DMS53 (cell line): ENCODE measurements at places on chromosomes 16 and 17.
A peak's percentile ranks its signal among the peaks of the same experiment; 100 is the strongest.

GRCh38 chr17:4177806-4178205 lies 34.8 kb downstream of the CYB5D2 start:
- DNase-seq: no peak

- DNase-seq: no peak
These were observed 1.6 kb downstream of the CA7 start for GRCh38 chr16:66845791-66846221.

DNA sequence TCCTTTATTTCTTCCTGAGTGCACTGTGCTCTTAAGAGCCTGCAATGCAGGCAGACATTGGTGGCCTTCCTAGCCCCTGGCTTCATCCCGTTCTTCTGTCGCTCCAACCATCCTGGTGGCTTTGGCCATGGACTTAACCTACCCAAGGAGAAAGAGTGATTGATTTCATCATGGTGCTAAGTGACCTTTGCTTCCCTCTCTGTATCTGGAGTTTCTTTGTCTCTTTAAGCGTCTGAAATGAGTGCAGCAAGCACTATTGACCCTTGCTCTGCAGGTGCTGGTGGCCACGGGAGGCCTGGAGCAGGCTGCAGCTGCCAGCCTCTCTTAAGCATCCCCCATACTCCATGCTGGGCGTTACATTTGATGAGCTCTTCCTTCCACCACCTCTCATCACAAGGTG lies 60.5 kb downstream of the RAP1GAP2 start:
- peak; percentile 68 for DNase-seq

GRCh38 chr16:69906838-69907401 lies 44.2 kb upstream of the CLEC18A start:
- DNase-seq: no peak

GRCh38 chr16:30473231-30474073 lies 910 bp downstream of the ITGAL start:
- no peak for DNase-seq

GRCh38 chr16:1553946-1554825 lies 20.7 kb downstream of the TMEM204 start:
- no peak for DNase-seq

GRCh38 chr16:81318711-81319110 lies 3.9 kb downstream of the GAN start:
- DNase-seq: no peak

GRCh38 chr17:1650731-1651558 lies 1.3 kb upstream of the RILP start:
- peak; percentile 20 for DNase-seq

GRCh38 chr16:1789643-1790045 lies 3.9 kb downstream of the IGFALS start:
- no peak for DNase-seq

GRCh38 chr16:63461248-63461841 lies 1425.1 kb upstream of the CDH8 start:
- peak; percentile 76 for DNase-seq

- peak; percentile 41 for DNase-seq
These were observed 701 bp downstream of the PDP2 start for GRCh38 chr16:66881014-66881417.

DNA sequence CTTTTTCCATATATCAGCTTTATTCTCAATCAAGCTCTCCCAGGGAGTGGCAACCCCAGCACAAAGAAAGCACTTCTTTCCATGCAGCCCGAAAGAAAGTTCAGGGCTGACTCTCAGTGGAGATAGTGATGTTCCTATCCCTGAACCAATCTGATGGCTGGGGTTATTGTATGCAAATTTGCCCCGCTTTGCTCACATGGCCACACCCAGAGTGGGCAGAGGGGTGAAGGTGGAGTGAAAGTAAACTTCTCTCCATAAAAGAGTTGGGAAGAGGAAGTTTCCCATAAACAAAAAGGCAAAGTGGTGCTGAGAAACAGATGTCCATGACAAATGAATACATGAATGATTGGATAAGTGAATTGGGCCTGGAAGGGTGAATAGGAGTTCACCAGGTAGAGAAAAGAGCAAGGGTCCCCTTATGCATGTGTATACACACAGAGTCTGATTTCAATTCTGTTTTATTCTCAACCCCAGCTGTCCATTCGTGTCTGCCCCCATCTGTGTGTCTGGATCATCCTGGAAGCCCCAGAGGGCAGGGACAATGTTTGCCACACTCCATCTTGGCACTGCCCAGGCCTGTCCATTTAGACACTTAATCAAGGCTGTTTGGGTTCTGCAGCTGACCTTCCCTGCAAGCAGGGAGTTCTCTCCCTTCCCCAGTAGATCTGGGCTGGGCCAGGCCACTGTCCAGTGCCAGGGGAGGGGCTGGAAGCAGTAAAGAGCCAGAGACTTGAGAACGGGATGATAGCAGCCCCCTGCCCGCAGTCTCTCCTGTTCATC lies 14.1 kb upstream of the NGFR start:
- no peak for DNase-seq

- no peak for DNase-seq
These were observed 3.4 kb downstream of the DNAH9 start for GRCh38 chr17:11601661-11602060.

GRCh38 chr17:59511726-59512125 lies 53.7 kb upstream of the DHX40 start:
- DNase-seq: no peak

GRCh38 chr17:65121916-65122806 lies 15.0 kb upstream of the RGS9 start:
- DNase-seq: no peak

- DNase-seq: no peak
These were observed 31.1 kb downstream of the PPM1D start for GRCh38 chr17:60631119-60631518.
